ENCODE measurements at places on chromosomes 4 and X.

DNA sequence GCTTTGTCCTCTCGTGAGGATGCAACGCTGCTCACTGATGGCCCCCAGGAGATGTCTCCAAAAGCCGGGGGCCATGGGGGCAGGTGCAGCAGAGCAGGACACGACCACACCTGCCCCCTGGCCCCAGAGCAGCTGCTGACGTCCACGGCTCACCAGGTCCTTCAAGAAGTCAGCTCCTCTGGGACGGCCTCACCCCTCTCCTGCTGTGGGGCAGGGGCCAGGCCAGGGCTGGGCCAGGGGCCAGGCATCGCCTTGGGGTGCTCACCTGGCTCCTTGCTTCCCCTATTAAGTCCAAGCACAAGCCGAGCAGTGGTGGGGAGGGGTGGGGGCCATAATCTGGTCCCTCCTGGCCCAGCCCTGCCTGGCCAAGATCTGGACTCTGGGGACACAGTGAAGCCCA, 28.6 kb upstream of the MXD4 start:
- no peak for DNase-seq

GRCh38 chr4:66688674-66689073, 856.6 kb downstream of the CENPC start:
- no peak for DNase-seq

GRCh38 chrX:118631586-118631985, 95.8 kb upstream of the IL13RA1 start:
- no peak for DNase-seq

- no peak for DNase-seq
Measured at GRCh38 chr4:1815096-1815996, 22.3 kb downstream of the FGFR3 start.

GRCh38 chr4:123116412-123116811, 194.0 kb upstream of the NUDT6 start:
- DNase-seq: no peak

GRCh38 chrX:23372220-23372902, 37.7 kb downstream of the PTCHD1 start:
- DNase-seq: peak; percentile 18

- peak; percentile 66 for DNase-seq
Measured at GRCh38 chr4:153115322-153116290, 88.6 kb upstream of the TRIM2 start.

DNA sequence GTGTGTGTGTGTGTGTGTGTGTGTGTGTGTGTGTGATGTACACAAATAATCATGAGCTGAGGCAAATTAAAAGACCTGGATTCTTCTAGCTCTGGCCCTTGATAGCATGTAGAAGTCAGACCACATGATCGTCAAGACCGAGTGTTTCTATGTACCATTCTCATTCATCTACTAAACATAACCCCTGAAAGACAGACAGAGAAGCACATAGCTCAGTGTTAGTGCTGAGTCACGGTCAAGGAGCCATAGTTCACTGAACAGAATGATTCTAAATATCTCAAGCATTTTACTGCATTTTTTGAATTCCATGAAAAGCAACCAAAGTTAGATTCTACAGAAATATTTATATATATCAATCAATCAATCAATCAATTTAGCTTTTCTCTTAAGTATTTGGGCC, 412.3 kb upstream of the CXorf51A start:
- no peak for DNase-seq

DNA sequence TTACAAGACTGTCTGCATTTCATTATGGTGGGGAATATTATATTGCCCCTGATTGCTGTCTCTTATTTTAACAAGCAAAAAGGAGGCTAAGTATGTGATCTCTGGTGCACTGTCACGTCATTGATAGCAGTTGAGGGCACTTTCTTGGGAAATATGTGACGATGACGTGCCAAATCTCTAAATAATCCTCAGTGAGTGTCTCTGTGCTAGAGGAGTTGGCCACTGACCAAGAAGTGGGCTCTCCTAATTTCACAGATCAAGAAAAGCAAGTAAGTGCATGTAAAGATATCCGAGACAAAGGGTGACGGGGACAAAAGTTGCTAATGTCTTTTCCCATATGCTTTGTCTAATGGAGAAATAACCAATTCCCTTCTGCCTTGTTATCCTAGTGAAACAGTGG, 487.4 kb upstream of the TENM3 start:
- no peak for DNase-seq

DNA sequence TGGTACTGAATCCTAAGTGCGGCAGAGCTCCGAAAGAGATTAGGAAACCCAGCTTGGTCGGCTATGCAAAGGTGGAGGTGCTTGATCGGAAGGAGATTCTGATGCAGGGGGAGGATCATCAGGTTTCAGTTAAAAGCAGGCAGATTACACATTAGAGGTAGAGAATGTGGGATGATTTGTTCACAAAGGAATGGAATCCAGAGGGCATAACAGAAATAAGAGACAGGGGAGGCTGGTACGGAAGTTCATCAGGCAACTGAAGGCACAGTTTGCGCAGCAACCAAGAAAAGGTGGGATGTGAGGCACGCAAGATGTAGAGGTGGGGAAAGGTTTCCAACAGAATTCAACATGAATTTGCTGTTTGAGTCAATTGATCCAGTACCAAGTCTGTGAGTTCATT, 424 bp upstream of the ZNF330 start:
- DNase-seq: no peak

DNA sequence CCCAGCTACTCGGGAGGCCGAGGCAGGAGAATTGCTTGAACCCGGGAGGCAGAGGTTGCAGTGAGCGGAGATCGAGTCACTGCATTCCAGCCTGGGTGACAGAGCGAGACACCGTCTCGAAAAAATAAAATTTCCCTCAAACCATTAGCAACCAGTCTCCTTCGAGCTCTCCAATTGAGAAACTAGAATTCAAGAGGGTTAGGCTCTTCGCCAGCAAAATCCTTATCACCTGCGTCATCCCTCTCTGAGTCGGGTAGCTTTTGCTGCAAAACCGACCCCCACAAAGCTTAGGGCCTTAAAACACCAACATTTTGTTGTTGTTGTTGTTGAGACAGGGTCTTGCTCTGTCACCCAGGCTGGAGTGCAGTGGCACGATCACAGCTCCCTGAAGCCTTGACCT, 75.1 kb upstream of the DDX3X start:
- DNase-seq: no peak

DNA sequence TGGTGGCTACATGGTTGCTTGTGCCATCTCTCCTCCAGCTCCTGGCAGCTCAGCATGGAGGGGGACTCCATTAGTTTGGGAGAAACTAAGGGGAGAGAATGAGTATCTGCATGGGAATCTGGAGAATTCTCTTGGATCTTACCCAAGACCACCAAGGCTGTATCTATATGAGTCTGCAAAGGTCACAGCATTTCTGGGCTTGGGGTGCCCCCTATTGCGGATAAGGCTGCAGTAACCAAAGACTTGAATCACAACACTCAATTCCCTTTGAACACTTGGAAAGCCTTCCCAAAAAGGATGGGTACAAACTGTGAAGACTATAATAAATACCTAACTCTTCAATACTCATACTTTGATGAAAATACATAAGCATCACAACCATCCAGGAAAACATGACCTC, 623.5 kb upstream of the NR3C2 start:
- DNase-seq: no peak
